Forelimb muscle (tissue), 1 donor: ENCODE measurements at places on chromosomes 1 and 21. TPM values are rescaled to one million over a fixed set of nuclear protein-coding genes. Genes with fewer than 3 reads are reported as not detected.

LCE1E gene
- polyA plus RNA-seq = not detected

C1orf87 gene
- 0.80 TPM for polyA plus RNA-seq

GRCh38 chr1:36387141-36387949 is 1.6 kb upstream of the STK40 start:
- DNase-seq = no peak

DNA sequence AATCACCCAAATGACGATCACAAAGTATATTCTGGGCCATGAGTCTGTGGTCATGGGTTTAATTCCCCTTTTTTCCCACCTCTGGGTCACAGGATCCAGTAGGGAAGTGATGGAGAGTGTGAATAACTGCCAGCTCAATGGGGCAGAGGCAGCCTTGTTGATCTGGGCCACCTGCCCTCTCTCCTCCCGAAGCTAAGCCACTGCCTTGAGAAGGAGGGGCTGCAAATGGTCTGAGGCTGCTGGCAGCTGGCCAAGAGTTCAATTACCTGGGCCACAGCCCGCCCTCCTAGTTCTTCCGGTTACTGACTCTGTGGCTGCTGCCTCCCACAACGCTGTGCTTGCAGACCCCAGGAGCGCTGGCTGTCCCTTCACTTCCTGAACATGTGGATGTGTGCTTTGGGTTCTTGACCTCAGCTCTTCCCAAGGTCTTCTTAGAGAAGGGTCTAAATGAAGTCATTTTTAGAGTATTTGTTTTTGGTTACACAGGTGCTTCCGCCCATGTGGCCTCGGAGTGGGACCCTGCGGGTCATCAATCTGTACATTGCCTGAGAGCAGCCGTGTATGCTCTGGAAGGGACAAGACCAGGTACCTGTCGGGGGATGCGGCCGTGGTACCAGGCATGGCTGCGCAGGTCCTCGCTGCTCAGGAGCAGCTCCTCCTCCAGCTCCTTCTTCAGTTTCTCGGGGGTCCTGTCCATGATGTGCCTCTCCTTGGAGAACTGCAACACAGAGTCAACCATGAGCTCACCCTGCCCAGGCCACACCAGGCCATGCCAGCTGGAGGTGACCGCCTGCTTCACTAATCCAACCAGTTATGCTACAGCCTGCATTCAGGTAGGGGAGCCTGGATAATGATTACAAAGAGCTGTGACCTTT is 89.7 kb downstream of the BCAR3 start:
- DNase-seq = no peak

DNA sequence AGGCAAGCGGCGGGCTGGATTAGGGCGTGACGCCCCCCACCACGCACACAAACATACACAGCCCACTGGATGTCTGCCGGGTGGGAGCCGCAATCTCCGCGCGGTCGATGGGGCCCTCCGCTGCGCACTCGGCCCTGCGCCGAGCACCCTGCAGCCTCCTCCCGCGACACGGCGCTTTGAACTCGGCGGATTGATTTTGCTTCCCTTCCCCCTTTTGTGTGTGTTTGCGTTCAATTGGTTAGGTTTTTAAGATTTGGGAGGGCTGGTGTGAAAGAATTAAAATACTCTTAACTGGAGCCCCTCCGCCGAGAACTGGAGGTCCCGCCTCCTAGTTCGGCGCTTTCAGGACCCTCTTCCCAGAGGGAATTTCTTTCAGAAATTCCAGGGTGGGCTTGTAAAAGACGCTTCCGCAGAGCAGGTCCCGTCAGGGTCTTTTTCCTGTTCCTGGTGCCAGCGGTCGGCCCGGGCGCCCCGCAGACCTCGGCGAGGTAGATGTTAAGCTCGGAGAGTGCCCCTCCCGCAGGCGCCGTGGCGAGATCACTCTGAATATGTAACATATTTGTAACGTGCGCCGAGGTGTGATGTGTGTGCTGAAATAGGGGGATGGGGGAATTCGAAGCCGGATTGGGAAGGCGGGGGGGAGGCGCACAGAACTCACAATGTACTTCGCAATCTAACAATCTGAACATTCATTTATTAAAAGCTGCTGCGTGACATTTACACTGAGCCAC is 8.0 kb upstream of the BARHL2 start:
- DNase-seq = no peak

DNA sequence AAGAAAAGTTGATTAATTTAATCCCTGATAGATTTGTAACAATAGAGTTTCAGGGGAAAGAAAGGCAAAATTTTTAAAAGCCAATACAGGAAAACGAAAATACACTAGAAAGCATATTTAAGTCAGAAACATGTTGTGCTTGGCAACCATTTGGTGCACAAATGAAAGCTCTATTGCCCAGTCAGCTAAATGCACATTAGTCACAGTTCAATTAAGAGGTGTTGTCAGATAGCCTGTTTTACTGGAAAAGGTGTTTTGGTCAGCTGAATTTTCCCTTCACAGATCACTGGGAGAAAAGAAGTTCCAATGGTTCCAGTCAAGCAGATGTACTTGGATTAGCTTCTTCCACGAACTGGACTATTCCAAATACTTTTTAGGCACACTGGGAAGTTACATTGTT is 25.4 kb downstream of the RGS4 start:
- DNase-seq = no peak

DNA sequence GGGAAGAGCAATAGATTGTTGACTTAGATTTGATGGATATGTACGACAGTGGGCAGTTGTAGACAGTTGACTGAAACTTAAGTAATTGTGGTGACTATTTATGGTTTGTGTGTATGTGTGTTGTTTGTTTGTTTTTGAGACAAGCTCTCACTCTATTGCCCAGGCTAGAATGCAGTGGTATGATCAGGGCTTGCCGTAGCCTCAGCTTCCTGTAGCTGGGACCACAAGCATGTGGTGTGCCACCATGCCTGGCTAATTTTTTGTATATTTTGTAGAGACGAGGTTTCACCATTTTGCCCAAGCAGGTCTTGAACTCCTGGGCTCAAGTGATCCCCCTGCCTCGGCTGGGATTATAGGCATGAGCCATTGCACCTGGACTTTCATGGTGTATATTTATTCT is 9.8 kb downstream of the SDHC start:
- DNase-seq = no peak

GRCh38 chr1:18637511-18637960 is 6.9 kb downstream of the PAX7 start:
- no peak for DNase-seq
